Left renal pelvis (tissue), 4 donors: ENCODE measurements at places on chromosomes 3 and 15. TPM values are rescaled to one million over a fixed set of nuclear protein-coding genes. Genes with fewer than 3 reads are reported as not detected.

The MUSTN1 gene
- 0.45 TPM for polyA plus RNA-seq

The HHLA2 gene
- polyA plus RNA-seq = 0.23 TPM

The EFCAB12 gene
- polyA plus RNA-seq = 3.8 TPM

The ONECUT1 gene
- 0.29 TPM for polyA plus RNA-seq

The MUC20 gene
- 18.1 TPM for polyA plus RNA-seq

The CERS3 gene
- polyA plus RNA-seq = 0.24 TPM
